ENCODE measurements at places on chromosomes 16 and 17.

DNA sequence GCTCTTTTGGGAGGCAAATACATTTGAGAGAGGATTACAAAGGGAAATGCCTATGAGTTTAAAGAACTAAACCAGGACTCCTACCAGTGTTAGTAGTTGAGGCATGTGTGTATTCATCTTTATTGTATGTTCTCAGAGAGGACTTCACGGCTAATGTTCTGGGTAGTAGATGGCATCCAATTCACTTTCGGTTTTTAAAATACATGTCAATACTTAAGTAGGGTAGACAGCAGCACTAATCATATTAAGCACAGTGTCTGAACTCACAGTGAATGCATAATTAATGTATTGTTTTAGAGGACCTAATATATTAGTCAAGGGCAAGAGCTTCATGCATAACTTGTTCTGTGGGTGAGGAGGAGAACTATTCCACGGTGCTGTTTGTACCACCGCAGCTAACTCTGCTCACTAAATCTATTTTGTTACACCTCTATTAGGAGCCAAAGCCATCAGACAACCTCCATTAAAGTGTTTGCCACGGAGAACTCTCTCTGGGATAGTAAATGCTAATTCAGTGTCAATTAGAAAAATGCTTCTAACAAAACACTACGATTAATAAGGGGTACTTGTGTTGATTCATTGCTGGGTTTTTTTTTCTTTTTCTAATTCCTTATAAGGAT is 56.3 kb downstream of the COX10 start:
- no peak for DNase-seq

DNA sequence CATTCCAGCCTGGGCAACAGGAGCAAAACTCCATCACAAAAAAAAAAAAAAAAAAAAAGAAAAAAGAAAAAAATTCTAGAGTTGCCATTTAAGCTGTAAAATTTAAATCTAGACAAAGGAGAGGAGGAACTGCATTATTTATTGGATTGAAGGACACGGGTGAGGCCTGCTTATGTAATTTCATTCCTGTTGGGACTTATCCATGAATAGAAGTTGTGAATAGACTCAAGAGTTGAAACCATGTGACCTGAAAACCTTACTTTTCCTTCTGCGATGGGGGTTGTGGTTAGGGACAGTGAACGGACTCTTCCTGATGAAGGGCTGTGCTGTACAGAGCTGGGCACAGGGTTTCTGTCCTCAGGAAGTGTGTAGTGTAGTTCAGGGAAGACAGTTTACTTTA is 22.5 kb downstream of the BANP start:
- no peak for DNase-seq

DNA sequence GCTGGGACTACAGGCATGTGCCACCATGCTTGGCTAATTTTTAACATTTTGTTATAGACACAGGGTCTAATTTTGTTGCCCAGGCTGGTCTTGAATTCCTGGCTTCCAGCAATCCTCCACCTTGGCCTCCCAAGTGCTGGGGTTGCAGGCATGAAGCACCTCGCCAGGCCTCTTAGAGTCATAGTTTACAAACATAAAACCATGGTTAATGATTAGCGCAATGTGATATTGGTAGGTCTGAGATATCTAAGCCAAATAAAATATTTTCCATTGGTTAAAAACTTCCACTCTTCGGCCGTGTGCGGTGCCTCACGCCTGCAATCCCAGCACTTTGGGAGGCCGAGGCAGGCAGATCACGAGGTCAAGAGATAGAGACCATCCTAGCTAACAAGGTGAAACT is 16.6 kb downstream of the TXNDC11 start:
- DNase-seq, result no peak

DNA sequence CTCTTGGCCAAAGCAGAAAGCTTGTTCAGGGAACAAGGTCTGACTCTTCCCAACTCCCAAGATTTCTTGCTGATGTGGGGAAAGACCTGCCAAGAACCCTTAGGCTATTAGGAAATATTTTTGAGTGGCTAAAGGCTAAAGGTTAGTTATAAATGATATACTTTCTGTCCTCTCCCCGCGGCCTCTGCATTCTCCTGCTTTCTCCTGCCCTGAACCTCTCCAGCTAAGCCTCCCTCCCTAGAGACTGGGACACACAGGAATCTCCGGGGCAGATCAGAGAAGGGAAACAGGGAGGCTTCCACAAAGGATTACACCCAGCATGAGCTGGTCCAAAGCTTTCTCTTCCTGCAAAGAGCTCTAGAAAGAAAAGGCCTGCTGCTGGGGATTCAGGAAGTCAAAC is 2.3 kb downstream of the SLC43A2 start:
- no peak for DNase-seq

DNA sequence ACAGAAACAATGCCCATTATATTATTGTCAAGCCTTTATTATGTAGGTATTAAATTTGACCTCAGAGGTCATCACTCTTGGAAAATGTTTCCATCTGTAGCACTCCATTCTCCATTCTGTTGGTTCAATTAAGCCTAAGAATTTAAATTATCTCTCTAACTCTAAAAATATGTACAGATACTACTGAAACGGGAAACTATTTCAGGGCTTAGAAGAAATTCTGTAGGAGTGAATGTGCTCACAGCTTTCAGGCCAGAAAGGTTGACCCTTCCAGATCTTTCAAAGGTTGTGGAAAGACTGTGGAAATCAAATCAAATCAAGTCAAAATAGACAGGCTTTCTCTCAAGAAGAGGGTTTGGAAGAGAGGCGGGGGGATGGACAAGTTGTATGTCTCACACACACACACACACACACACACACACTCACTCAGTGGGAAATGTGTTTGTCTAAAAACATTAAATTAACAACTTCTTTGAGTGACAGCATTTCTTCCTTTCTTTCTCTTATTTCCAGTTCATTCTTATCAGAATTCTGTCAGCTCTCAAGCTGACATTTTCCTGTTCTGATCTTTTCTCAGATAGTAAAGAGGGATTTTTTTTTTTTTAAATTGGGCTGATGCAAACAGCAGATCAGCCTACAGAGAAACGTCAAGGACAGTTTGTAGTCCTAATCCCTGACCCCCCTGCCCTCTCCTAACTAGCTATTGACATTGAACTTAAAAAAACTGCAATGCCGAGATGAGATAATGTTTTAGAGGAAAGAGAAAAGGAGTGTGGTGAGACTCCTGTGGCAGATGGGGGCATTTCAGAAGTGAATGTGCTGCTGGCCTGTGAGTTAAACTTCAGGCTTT is 139.0 kb upstream of the ZFHX3 start:
- no peak for DNase-seq

GRCh38 chr17:50468304-50469207 is at the start of gene CHAD:
Gene CHAD, minus strand, starts transcription at chr17:50468880. Its CDS starts 67 bp downstream, at chr17:50468813.
- no peak for DNase-seq

DNA sequence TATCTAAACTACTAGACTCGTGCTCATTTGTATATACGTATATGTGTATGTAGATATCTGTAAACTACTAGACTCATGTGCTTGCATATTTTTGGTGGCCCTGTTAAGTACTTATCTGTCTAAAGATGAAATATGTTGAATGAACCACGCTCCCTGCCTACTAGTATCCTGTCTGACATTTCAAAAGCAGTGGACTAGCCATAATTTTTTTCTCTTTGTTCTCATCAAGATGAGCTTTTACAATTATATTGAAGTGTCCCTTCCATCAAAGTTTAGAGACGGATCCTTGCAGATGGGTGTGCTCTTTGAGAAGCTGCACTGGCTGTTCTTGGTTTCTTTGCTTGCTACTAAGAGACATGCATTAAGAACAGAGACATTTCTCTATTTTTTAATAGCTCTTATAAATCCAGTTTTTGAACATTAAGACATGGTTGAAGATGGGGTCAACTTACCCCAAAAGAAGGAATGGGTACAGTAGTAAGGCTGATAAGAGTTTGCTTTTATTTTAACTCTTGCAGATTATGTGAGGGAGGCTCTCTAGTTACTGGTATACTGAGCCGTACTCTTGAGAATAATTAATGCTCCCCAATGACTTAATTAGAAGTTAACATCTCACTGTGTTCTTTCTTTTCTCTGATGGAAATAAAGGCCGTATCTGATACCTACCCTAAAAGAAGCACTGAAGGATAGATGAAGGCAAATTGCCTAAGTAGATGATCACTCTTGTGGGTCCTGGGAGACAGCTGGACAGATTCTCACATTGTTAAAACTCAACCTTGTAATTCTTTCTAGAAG is 3.4 kb downstream of the CNTNAP4 start:
- DNase-seq, result no peak

DNA sequence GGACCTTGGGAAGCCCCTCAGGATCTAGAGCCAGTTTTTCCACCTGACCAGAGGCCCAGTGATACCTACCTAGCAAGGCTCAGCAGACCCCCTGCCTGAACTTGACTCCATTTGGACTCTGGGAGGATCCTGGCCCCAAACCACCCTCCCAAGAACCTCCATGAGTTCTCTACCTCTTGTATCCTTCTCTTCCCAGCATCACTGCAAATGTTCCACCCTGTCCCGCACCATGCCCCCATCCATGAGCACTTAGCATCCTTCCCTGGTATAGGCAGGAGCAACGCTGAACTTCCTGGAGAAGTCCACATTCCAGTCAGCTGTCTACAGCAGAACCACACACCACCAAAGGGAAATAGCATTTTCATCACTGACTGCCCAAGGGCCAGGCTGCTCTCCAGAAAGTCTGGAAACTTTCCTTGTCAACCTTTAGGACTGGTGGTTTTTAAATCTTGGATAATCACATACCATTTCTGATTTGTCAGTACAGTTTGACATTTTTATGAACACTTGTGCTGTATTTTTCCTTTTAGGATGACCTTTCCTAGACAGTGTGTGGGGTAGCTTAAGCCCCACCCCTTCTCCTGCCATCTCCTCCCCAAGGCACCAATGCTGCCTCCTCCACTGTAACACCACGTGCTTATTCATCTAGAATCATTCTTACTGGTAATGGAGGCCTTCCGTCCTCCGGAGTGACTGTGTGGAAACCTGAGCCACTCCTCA is 13.9 kb downstream of the EIF4A3 start:
- DNase-seq, result no peak

- no peak for DNase-seq
Observed at GRCh38 chr16:79997257-79997656, 396.7 kb upstream of the MAF start.

- no peak for DNase-seq
Observed at GRCh38 chr17:32933881-32934280, 5.9 kb downstream of the TMEM98 start.

DNA sequence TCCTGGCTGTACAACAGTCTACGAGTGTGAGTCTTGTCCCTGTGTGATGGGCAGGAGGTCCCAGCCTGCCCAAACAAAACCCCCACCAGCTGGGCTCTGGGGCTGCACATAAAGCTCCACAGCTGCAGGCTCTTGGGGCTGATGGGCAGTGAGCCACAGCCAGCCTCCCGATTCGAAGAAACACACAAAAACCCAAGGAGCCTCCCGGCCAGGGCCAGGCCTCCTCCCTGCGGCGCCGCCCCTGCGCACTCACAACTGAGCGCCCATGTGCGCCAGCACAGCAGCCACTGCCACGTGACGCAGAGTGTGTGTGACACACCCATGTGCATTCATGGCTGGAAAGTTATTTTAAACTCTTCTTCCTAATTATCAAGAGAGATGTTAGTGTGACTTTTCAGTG is 30.6 kb upstream of the FAAP100 start:
- no peak for DNase-seq

- no peak for DNase-seq
Observed at GRCh38 chr17:61126473-61127249, 273.0 kb upstream of the TBX2 start.

DNA sequence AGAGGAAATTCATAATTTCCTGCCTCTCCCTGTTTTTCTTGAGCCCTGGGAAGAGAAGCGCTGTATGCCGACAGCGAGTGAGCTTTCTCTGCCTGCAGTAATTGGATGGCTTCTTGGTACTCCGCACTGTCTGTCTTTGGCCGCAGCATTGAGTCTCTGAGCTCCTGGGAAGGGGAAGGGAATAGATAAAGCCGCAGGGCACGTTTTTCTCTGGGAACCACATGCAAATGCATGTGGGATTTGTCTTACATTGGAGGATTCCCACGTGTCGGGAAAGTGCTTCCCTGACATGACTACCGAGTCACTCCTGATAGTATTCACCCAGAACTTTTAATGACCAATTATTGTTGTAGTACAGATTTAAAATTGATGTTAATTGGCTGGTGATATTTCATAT is 385.9 kb downstream of the CPPED1 start:
- no peak for DNase-seq

- DNase-seq, result no peak
Observed at GRCh38 chr17:64063766-64064224, 43.4 kb upstream of the ICAM2 start.

DNA sequence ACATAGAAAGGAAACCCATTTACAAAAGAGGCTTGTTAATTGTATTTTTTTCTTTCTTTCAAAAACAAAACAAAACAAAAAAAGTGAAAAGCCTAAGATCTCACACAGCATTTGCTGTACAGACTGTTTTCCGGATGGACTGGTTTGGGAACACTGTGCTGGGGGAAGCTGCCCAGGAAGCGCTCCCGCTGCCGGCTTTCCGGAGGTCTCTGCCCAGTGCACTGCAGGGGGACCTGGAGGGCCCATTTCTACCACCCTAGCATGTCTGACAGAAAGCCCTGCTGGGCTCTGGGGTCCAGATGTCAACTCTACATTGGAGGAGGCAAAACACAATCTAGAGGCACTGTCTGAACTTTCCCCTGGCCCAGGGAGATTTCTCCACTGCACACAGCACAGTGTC is 26.3 kb upstream of the CLEC18B start:
- no peak for DNase-seq

DNA sequence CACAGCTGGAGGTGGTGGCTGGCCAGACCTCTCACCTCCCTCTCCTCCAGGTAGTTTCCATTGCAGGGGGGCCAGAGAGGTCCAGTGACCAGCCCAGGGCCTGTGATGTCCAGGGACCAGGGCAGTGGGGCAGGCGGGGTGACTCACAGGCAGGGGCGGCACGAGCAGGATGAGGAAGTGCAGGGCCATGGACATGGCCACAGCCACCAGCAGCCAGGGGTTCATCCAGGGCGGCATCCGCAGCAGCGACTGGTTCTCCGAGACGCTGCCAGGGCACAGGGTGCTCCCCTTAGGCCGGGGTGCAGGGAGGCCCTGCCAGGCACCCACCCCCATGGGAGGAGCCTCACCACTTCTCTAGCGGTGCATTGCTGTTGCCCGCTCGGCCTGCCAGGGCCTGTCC is 12.9 kb upstream of the P2RX1 start:
- DNase-seq, result no peak

- DNase-seq, result no peak
Observed at GRCh38 chr17:39772415-39772814, 34.7 kb downstream of the GRB7 start.

DNA sequence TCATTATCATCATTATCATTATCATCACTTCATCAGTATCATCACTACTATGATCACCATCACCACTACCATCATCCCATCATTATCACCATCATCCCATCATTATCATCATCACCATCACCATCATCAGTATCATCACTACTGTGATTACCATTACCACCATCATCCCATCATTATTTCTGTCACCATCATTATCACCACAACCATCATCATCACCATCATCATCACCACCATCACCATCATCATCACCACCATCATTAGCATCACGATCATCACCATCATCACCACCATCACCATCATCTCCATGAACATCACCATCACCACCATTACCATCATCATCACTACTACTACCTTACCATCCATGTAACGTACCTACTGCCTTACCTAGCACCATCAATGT is 368.8 kb downstream of the SEC14L1 start:
- no peak for DNase-seq

All from GOT3 (cell line).